Activated T-cell treated with anti-CD3 and anti-CD28 coated beads for 48 hours (primary cell): ENCODE measurements at places on chromosomes 11 and 22.

- no peak for DNase-seq
Measured at GRCh38 chr11:3709977-3710376, 38.8 kb upstream of the CHRNA10 start.

DNA sequence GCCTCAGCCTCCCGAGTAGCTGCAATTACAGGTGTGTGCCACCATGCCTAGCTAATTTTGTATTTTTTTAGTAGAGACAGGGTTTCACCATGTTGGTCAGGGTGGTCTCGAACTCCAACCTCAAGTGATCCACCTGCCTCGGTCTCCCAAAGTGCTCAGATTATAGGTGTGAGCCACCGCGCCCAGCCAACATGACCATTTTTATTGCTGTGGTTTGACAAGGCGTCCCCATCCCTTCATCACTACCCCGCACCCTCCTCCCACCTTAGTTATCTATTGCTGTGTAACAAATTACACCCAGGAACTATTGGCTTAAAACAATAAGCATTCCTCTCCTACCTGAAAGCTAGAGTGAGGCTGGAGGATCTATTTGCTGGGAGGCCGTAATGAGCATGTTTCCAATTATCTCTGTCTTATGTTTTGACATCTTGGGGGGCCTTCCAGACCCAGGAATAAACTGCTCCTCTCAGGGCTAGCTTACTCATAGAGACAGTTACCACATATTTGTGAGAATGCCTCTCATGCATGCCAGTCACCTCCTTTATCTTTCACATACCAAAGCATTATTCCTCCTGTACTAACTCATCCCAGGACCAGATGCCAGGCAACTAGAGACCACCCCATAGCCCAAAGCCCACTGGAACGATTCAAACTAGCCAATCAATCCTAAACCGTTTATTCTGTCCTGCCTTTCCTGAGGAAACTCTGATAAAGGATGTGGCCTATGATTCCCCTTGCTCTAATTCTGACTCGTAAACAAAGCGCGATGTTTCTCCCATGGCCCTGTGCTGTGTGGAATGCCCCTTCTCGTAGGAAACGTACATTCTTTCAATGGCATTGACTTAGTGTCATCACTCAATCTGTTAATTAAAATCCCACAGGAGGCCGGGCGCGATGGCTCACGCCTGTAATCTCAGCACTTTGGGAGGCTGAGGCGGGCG is 19.4 kb downstream of the SNU13 start:
- no peak for DNase-seq

DNA sequence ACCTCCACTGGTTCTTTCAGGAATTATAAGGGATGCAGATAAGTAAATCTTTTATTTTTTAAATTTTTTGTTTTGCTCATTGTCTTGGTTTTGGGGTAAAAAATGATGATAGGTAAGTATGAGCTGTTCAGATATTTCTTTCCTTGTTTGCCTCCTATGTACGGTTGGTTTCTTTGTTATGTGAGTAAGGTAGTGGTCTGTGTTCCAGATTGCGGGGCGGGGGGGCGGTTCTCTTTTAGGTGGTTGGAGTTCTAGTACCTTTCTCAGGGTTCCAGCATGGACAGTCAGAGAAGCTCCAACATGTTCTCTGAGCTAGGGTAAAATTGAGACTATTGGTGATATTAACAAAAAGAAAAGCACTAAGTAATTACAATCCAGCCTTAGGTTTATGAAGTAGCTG is 2.4 kb downstream of the CTNND1 start:
- no peak for DNase-seq

- DNase-seq = no peak
Measured at GRCh38 chr22:19611590-19611989, 87.4 kb upstream of the CLDN5 start.

GRCh38 chr11:101407324-101407723 is 176.5 kb downstream of the TRPC6 start:
- DNase-seq = no peak

- peak; percentile 52 for DNase-seq
Measured at GRCh38 chr11:1310772-1311468, 1.5 kb upstream of the TOLLIP start.

GRCh38 chr11:110977661-110978060 is 265.4 kb upstream of the ARHGAP20 start:
- DNase-seq = no peak

DNA sequence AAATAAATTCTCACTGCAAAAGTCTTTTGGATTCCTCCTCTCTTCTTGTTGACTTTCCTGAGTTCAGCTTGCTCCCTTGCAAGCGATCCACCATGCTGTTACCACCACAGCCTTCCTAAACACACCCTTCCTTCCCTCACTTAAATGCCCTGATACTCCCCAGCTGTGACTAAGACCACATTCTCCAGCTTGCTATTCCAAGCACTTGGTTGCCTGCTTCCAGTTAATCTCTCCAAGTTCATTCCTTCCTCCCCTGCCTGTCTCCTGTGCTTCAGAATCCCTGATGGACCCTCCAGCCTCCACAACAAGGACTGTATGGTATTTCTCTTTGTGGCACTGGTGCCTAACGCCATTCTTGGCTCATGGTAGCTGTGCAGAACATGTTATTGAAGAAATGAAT is 603.9 kb upstream of the CADM1 start:
- DNase-seq = no peak

GRCh38 chr11:121530257-121530656 is 77.5 kb upstream of the SORL1-AS1 start:
- no peak for DNase-seq
